ENCODE measurements at places on chromosomes 16 and 17. TPM values are rescaled to one million over a fixed set of nuclear protein-coding genes. Genes with fewer than 3 reads are reported as not detected.

DNA sequence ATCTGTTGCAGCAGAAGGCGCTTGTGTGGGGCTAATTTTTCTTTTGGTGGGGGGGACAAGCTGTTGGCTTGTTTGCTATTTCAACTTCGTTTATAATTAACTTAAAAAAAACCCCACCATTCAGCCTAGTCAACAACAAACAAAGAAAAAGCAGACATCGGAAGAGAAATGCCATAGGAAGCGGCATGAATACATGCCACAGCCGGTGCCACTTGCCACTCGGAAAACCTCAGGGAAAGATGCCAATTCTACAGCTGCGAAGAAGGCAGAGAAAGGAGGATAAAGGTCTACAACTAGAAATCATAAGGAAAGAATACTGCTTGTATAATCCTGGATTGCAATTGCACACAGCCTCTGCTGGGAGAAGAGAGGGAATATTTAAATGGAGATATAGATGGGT is 254.4 kb upstream of the PMFBP1 start:
- no peak for DNase-seq

DNA sequence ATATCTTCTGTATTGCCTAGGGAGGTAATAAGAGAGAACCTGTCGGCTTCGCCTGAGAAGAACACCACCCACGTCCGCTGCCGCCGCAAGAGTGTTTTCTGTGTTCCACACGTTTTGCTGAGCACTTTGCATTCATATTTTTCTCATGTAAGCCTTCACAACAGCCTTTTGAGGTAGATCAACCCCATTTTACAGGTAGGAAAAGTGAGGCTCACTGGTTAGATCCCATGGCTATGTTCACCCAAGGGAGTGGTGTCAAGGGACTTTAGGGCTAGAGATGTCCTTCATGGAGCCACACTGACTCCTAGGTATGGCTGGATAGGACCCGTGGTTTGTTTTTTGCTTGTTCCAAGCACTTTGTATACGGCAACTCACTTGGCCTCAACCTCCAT is 87.0 kb upstream of the LGALS9 start:
- DNase-seq = no peak

GRCh38 chr17:9028202-9028987 is 7.1 kb downstream of the NTN1 start:
- DNase-seq = no peak

- DNase-seq = no peak
These were observed 28.3 kb upstream of the BHLHA9 start for GRCh38 chr17:1241929-1242328.

- no peak for DNase-seq
These were observed 22.1 kb downstream of the CYTH1 start for GRCh38 chr17:78759969-78760352.

- DNase-seq = no peak
These were observed 140.8 kb upstream of the ELAC2 start for GRCh38 chr17:13158494-13159240.

DNA sequence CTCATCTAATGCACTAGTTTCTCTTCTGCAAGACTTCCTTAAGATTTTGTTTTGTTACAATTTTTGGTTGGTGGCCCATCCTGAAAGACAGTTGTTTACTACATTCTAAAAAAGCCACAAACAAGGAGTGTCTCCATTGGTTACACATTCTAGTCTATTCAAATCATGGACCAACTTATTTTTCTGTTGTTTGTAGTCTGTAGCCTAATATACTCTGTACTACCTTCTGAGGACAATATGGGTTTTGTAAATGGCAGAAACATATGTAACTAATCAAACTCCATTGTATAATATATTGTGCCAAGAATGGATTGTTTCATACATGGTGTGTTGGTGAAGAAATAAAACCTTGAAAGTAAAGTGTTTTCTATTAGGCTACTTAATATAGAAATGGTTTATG is 79.5 kb upstream of the DHX40 start:
- no peak for DNase-seq

DNA sequence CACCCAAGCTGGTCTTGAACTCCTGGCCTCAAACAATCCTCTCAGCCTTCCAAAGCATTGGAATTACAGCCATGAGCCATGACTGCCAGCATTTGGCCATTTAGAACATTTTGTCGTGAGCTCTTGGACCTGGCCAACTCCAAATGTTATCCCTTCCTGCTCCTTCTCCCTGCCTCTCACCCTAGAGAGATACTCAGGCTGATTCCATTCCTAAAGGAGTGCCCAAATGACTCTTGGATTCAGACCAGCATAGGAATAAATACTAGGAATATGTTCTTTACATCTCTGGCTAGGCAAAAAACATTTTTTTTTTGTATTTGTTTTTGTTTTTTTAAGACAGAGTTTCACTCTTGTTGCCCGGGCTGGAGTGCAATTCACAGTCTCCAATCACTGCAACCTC is 15.5 kb downstream of the FZD2 start:
- DNase-seq = no peak

- no peak for DNase-seq
These were observed 43.7 kb downstream of the WDR45B start for GRCh38 chr17:82604532-82604931.

GRCh38 chr16:89048871-89049422 is 44.7 kb upstream of the ACSF3 start:
- no peak for DNase-seq

NPIPA8 gene
- total RNA-seq = 6.8 TPM

RAB26 gene
- 7.3 TPM for total RNA-seq

All from WTC11 (cell line).